ENCODE measurements at places on chromosomes 6 and 20. TPM values are rescaled to one million over a fixed set of nuclear protein-coding genes. Genes with fewer than 3 reads are reported as not detected.
A peak's percentile ranks its signal among the peaks of the same experiment; 100 is the strongest.

Gene HTR1E
- total RNA-seq = not detected

Gene MOXD1
- total RNA-seq = 2.4 TPM

Gene DZANK1
- 2.7 TPM for total RNA-seq

Gene GRM1
- not detected for total RNA-seq

DNA sequence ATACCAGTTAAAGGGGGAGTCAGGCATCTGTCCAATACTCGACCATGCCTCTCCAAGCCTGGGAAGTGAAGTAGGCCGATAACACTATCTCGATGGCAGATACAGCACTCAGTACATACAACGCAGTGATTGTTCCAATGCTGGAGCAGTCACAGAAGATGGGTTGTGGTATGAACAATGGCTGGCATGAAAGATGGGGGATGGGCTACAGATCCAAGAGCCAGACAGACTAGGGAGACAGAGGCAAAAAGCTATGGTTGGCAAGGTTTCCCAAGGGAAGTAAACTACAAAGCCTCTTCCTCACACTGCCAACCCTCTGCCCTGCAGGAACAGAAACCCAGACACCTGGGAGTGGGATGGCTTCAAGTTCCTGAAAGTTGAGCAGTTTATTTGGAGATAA is 19.2 kb downstream of the FKBP1A start:
- peak; percentile 1 for DNase-seq

DNA sequence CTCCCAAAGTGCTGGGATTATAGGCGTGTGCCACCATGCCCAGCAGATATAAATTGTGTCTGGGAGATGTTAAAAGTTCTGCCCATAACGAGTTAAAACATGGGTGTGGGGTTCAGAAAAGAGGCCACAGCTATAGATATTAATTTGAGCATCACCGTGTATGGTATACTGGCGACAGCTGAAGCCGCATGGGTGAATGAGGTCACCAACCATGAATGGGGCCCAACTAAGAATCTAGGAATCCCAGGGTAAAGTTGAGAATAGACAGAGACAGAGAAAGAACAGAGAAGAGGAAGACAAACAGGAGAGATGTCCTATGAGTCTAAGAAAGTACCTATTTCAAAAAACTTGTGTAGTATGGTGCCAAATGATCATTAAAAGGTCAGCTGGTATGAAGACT is 50.9 kb downstream of the ILRUN start:
- DNase-seq = no peak

- DNase-seq = no peak
Observed at GRCh38 chr6:133761706-133762105, 127.2 kb upstream of the TCF21 start.

GRCh38 chr6:14035071-14035847 is 82.3 kb upstream of the CD83 start:
- no peak for DNase-seq

DNA sequence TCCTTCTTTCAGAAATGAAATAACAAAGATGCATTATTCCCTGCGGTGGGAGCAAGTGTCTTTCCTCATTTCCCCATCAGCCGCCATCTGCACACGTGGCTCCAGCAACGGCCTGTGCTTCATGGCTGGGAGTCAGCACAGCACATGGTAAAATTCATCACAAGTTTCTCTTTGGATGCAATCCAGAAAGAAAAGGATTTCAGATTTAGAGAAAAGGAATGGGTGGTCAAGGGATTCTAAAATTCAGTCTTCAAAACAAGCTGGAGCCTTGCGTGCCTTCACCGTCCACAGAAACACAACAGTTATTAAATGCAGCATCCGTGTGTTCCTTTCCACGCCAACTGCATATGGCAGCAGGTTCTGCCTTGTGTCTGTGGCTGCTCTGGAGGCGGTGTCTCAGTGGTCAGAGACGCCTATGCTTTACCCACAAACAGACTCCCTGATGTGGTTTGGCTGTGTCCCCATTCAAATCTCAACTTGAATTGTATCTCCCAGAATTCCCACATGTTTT is 107.6 kb downstream of the THBS2 start:
- DNase-seq = no peak

GRCh38 chr6:16721977-16722376 is 39.3 kb downstream of the ATXN1 start:
- no peak for DNase-seq

DNA sequence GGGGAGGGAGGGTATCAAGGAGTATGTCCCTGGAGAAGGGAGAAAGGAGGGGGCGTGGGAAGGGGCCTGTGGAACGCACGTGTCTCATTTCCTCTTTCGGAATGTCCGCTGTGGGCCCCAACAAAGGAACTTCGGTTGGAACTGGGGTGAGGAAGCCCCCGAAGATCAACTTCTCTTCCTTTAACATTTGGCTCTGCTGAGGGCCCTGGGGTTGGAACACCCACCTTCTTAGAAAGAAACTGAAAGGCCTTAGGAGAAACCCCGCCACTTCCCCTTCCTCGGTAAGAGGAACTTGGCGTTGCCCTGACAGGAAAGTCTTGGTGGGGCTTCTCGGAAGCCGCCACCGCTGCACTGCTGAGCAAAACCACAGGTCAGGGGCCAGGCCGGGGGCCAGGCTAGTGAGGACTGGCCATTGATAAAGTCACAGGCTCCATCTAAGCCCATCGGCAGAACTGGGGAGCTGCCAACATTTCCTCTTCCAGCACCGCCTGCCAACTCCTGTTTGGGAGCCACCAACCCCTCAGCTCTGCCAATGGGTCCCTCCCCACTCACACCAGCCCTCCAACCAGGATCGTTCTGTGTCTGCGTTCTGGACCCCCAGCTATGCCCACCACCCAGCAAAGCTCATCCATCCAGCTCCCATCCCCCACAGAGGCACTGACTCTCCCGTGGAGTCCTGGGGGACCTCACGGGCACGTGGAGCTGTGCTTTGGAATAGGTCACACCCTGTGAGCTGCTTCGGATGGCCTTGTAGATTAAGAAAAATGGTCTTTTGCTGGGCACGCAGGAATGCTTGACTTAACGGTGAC is 44.8 kb downstream of the FGD2 start:
- DNase-seq = peak; percentile 65

DNA sequence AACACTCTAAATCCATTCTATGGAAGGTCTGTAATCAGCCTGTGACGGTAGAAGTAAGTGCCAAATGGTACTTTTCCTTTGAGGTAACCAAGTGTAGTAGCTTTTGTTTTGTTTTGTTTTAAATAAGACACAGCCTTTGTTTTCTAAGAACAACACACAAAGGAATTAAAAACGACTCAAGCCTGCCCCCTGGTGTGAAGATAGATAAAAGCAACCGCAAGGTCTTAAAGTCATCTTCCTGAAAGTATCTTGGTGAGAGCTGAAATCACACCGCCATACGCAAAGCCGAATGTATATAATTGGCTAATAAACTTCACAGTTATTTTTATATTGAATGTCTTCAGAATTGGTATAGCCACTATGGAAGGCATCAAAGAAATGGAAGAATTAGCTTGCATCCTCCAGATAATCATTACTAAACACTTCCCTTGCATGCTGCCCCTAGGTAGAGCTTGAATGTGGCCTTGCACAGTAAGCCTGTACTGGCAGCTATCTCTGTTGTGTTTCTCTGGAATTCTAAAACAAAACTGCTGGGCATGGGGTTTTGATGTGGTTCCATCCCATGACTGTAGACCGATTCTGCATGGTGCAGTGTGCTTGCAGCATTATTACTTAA is 95.6 kb downstream of the LAMP5 start:
- DNase-seq = peak; percentile 79

DNA sequence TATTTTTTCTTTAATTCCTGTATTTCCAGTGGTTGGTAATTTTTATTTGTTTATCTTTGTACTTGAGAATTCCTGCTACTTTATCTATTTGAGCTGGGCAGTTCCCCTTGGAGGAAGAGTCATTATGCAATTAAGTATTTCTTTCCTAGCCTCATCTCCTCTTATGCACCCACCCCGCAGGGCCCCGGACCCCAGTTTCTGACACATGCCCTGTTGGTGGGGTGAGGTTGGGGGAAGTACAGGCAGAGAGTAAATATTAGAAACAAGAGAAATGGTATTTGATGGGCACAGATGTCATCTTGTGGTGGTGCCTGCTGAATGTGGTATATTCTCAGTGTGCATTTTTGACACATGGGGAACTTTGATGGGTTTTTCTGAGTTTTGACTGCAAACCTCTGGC is 602.7 kb upstream of the NOX3 start:
- DNase-seq = no peak

DNA sequence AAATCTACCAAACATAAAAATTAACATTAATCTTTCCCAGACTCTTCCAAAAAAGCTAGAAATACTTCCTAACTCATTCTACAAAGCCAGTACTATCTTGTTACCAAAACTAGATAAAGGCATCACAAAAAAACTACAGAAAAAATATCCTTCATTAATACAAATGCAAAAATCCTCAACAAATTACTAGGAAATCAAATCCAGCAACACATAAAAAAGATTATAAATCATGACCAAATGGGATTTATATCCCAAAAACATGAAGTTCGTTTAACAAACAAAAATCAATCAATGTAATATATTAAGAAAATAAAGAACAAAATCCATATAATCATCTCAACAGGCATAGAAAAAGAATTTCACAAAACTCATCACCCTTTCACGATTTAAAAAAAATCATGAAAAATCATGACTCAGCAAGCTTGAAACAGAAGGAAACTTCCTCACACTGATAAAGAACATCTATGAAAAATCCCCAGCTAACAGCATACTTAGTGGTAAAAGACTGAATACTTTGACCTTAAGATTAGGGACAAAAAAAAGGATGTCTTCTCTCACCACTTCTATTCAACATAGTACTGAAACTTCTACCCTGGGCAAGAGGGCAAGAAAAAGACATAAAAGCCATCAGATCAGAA is 43.2 kb downstream of the RANBP9 start:
- DNase-seq = no peak
